ENCODE measurements at places on chromosomes 12 and 14. TPM values are rescaled to one million over a fixed set of nuclear protein-coding genes. Genes with fewer than 3 reads are reported as not detected.
A peak's percentile ranks its signal among the peaks of the same experiment; 100 is the strongest.

DNA sequence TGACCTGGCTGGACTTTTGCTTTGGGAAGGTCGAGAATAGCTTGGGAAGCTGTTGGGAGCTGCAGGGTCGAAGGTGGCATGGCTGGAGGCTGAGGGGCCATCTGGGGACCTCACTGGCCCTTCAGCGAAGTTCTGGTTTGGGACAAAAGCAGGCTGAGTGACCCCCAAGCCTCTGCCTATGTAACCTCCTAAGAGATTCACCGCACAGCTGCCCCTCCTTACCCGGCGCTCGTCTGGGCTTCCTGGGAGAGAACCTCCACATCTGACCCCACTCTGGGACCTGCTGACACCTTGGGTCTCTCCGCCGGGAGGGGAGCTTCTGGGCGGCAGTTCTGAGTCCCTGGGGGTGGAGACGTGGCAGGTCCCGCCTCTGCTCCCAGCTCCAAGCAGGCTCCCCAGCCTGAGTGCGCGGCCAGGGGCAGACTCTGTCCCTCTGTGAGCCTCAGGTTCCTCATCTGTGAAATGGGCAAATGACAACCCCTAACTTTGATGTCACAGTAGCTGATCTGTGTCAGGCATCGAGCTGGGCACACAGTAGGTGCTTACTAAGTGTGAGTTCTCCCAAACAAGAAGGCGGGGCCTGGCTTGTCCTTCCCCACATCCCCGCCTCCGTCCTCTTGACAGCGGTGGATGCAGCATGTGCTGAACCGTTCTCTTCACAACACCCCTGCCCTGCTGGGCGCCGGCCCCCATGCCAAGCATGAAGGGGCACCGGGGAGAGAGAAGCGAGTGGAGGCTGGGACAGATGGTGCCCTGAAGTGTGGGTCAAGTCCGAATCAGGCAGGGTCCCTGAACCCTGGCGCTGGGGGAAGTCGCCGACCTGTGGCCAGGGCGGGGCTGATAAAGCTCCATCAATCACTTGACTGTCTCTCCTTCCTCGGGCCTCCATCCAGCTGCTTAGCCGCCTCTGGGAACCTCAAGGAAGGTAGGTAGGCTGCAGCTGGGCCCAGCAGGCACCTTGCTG is 3.8 kb downstream of the EXOC3L4 start:
- no peak for DNase-seq

DNA sequence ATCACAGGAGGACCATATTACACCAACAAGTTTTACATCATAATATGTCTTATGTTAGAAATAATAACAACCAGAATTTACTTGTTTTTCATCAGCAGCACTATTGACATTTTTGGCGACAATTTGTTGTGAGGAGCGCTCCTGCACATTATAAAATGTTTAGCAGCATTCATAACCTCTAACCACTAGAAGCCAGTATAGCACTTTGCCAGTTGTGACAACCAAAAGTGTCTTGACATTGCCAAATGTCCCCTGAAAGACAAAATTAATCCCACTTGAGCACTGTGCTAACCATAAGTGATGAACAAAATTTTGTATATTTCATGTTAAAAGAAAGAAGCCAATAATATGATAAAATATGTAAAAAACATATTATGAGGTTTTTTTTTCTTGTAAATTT is 356.9 kb upstream of the LMO3 start:
- DNase-seq: no peak

DNA sequence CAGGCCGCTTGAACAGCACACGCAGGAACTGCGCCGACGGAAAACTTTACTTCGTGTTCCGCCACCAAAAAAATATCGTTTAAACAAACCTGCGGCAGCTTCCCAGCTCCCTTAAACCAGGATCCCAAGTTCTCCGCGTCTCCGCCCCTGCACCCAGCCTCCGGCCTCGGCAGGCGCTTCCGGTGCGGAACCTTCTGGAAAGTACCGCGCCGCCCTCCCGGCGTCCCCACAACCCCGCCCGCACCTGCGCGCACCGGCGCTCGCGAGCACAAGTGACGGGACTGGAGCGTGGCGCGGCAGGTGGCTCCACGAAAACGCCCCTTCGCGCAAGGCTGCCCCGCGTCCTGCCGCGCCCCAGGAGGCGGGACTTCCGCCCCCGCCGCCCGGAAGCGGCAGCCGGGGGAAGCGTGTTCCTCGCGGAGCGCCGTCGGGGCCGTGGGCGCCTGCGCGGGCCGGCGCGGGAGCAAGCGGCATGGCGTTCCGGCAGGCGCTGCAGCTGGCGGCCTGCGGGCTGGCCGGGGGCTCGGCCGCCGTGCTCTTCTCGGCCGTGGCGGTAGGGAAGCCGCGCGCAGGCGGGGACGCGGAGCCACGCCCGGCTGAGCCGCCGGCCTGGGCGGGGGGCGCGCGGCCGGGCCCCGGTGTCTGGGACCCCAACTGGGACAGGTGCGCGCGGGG is at the start of gene PGAM5:
Gene PGAM5 (plus strand): TSS at position 438 of the 675 bp plus-strand sequence. CDS start 35 bp downstream, at position 473.
- peak; percentile 96 for DNase-seq

DNA sequence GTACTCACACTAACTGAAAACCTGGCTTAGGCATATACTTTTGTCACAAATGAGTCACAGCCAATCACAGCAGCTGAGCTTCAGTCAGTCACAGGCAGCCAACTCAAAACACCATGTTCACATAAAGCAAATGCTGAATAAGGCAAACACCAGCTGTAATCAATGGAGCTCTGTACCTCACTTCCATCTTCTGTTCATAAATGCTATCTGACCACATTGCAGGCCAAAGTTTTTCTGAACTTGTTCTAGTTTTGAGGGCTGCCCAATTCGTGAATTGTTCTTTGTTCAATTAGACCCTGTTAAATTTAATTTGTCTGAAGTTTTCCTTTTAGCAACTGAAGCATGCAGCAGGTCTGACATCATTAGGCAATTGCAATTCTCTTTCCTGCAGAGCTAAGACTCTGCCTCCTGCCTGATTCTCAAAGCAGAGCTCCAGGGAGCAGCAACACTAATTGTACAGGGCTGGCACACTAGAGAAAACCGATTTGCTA is 129.9 kb downstream of the WIF1 start:
- DNase-seq: no peak

GRCh38 chr12:65556676-65557437 is 267.4 kb upstream of the HMGA2 start:
- peak; percentile 36 for DNase-seq

The RNF41 gene
- total RNA-seq: 86.0 TPM

The TAS2R43 gene
- total RNA-seq: 1.7 TPM
